Smooth muscle cell of trachea (primary cell): ENCODE measurements at places on chromosomes 16 and 17. TPM values are rescaled to one million over a fixed set of nuclear protein-coding genes. Genes with fewer than 3 reads are reported as not detected.

WSB1 gene
- 158 and 378 TPM in 2 replicates for total RNA-seq

SALL1 gene
- under 0.01 and 0.50 TPM in 2 replicates for total RNA-seq

TEX14 gene
- under 0.01 TPM in 1 of 2 replicates, not detected in the other for total RNA-seq

ANKRD13B gene
- 7.0 and 19.5 TPM in 2 replicates for total RNA-seq

CDT1 gene
- total RNA-seq, result 3.3 and 10.9 TPM in 2 replicates

SLC52A1 gene
- under 0.01 TPM in 1 of 2 replicates, not detected in the other for total RNA-seq

MAP3K14 gene
- 3.3 and 5.6 TPM in 2 replicates for total RNA-seq

ADAD2 gene
- not detected in 2 replicates for total RNA-seq

ABI3 gene
- 0.17 TPM in 1 of 2 replicates, not detected in the other for total RNA-seq

PPP1R1B gene
- total RNA-seq, result 0.66 TPM in 1 of 2 replicates, not detected in the other

SLC38A10 gene
- total RNA-seq, result 79.4 and 95.6 TPM in 2 replicates

TPSG1 gene
- not detected in 2 replicates for total RNA-seq

CFAP20 gene
- 23.2 and 32.0 TPM in 2 replicates for total RNA-seq

NDRG4 gene
- total RNA-seq, result 18.2 and 35.3 TPM in 2 replicates

BORCS6 gene
- total RNA-seq, result 9.6 and 9.9 TPM in 2 replicates

MT1F gene
- total RNA-seq, result 0.17 TPM in 1 of 2 replicates, not detected in the other

VAT1L gene
- 0.17 and 0.29 TPM in 2 replicates for total RNA-seq
